ENCODE measurements at places on chromosomes 7 and 10.

GRCh38 chr10:36608251-36608650 lies 517.1 kb upstream of the ANKRD30A start:
- no peaks in the 10 kb centered on the region for H3K27me3 ChIP-seq
- H3K4me3 ChIP-seq, result no peak overlapping the region
- no peak overlapping the region for H3K27ac ChIP-seq
- no peaks in the 10 kb centered on the region for H3K36me3 ChIP-seq
- no peaks in the 10 kb centered on the region for H3K4me1 ChIP-seq
- DNase-seq, result no peak

- H3K27ac ChIP-seq, result peak overlapping the region; percentile 98
- no peaks in the 10 kb centered on the region for H3K36me3 ChIP-seq
- H3K4me3 ChIP-seq, result peak overlapping the region; percentile 73
Measured at GRCh38 chr7:1531263-1531978, 919 bp downstream of the MAFK start.

GRCh38 chr10:109647627-109648026 lies 275.7 kb downstream of the XPNPEP1 start:
- no peaks in the 10 kb centered on the region for H3K27me3 ChIP-seq
- H3K4me3 ChIP-seq, result no peak overlapping the region
- no peak for DNase-seq
- no peaks in the 10 kb centered on the region for H3K4me1 ChIP-seq
- H3K27ac ChIP-seq, result no peak overlapping the region
- no peaks in the 10 kb centered on the region for H3K36me3 ChIP-seq

DNA sequence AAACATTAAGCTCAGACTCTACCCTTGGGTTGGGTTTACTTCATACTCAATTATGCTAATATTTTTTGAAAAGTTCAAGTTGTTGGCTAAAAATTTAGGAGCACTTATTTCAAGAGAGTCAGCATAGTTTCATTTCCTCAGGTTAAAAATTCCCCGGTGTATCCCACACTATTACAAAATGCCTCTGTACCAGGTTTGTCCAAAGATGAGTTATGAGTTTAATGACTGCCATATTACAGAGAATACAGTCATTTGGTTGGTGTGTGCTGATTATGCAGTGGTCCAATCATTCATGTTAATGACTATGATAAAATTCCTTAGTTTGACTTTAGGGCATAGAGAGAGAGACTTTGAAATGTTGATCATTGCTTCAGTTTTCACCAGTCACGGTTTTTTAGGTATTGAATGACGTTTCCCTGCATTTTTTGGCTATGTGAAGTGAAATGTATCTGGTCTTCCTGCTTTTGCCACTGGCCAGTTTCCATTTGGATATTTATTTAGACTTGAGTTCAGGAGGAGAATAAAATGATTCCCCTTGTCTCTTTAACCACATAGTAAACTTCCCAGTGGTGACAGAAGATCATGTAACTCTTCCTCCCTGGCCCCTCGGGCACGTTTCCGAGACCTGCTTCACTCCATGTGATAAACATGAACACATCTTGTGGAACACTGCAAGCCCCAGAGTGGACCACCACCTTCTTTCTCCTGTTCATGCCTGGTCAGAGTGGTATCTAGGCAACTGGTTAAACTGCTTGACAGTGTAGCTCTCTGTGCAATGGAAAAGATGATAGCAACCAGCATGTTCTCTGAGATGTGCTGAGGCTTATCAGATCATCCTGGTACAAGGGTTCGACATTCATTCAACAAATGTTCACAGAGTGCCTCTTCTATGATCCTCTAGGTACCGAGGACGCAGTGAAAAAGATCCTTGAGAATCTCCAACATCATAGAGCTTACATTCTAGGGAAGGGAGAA lies 153.6 kb downstream of the CACNB2 start:
- H3K27me3 ChIP-seq, result no peaks in the 10 kb centered on the region
- DNase-seq, result no peak
- no peaks in the 10 kb centered on the region for H3K4me1 ChIP-seq
- H3K36me3 ChIP-seq, result no peaks in the 10 kb centered on the region

DNA sequence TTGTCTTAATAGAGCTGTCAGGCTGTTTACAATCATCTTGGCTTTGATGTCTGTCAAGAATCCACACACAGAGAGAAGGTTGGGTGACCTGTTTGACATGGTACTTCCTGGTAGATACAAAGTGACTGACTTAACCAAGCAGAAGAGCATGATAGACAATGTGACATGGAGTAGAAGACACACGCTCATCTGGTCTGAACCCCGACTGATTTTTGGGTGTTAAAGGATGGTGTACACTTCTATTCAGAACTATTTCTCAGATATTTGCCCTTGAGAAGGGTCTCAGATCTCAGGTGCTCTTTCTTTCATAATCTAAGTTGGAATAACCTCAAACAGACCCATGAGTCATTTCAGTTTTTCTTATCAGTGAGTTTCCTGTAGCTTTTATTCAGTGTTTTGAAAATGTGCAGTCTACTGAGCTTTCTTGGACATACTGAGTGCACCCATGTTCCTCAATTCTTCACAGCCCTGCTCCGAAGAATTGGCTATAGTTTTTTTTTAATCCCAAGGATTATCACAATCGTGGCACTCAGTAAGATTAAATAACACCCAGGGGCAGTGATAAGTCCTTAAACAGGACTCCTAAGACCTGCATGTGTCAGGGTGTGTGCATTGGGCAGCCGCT lies 46.4 kb upstream of the NXPH1 start:
- H3K36me3 ChIP-seq, result no peaks in the 10 kb centered on the region
- no peak overlapping the region for H3K27ac ChIP-seq
- H3K4me3 ChIP-seq, result no peak overlapping the region
- H3K4me1 ChIP-seq, result no peaks in the 10 kb centered on the region

DNA sequence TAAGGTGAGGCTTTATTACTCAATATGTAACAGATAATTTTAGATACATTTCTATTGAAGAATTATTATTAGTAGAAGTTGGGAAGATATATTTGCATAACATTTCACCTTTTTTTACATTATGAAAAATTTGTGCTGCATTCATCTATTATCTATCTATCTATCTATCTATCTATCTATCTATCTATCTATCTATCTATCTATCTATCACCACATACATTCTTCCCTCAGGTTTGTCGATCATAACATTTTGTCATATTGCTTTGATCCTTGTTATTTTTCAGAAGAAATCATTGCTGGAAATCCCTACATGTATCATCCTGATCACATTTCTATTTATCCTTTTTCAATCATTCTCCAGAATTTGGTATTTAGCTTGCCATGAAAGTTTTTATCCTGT lies 49.3 kb upstream of the CALCR start:
- no peaks in the 10 kb centered on the region for H3K27me3 ChIP-seq
- no peaks in the 10 kb centered on the region for H3K4me1 ChIP-seq
- H3K27ac ChIP-seq, result no peak overlapping the region
- H3K4me3 ChIP-seq, result no peak overlapping the region

DNA sequence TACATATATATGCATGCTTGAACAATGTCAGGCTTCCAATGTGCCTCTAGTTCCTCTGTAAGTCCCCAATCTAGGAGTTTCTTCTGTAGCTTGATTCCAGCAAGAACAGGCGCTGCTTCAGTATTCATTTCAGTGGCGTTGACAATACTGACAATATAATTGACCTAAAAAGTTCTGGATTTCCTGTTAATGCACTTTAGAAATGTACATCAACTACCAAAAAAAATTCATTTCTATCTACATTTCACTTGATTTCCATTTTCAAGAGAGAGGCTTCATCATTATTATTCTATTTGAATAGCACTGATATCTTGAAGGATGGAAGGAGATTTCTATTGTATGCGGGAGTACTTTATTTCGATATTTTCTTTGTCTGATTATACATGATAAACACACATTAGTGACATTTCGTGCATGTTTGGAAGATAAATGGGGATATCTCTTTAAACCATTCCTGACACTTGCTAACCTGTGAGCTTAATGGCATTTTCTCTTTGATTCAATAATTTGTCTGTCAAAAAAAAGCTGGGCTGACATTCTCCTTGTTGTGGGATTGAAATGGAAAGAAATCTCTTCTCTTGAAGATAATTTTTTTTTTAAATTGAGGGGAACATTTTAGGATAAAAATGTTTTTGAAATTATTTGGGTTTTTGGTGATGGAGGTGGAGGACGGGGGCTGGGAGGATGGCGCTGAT lies 568.2 kb downstream of the LRMDA start:
- DNase-seq, result no peak
- H3K27ac ChIP-seq, result no peak overlapping the region
- H3K4me1 ChIP-seq, result no peaks in the 10 kb centered on the region
- H3K27me3 ChIP-seq, result no peaks in the 10 kb centered on the region
- no peak overlapping the region for H3K4me3 ChIP-seq

DNA sequence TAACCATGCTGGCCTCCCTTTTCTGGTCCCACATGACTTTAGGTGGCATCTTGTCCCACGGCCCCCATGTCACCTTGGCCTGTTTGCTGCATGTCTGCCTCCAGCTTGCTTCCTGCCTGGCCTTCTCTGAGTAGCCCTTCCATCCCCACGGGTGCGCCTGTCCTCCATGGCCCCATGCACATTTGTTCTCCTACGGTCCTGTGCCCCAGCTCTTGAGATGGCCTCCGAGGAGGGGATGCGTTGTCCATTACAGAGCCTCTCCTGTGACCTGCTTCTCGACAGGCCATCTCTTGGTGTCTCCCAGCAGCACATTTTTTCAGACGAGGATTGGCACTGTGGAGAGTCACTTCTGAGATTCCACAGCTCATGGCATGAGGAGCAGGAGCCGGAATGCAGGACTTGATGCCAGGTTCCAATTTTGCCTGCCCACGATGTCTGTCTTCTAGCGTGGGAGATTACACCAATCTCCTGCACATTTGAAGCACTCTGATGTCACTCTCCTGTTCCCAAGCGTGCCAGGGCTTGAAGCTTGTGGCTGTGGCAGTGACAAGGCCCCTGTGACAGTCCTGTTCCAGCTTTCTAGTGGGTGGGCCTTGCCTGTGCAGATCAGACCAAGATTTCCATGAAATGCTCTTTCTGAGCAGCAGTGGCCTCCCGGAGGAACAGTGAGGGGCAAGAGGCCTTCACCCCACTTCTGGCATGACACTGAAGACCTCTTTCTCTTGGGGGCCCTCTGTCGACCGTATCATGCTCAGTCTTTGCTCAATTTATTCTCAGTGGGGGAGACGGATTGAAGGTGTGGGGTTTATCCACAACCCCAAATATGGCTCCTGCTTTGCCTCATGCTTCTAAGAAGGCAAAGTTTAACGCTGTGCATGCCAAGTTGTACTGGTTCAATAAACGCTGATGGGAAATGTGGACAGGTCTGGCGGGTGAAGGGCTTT lies 13.4 kb downstream of the WDFY4 start:
- H3K27ac ChIP-seq, result no peak overlapping the region
- no peaks in the 10 kb centered on the region for H3K36me3 ChIP-seq
- no peaks in the 10 kb centered on the region for H3K27me3 ChIP-seq
- no peak for DNase-seq
- H3K4me1 ChIP-seq, result no peaks in the 10 kb centered on the region
- no peak overlapping the region for H3K4me3 ChIP-seq

GRCh38 chr10:60426425-60426824 lies 36.8 kb upstream of the ANK3 start:
- DNase-seq, result no peak
- H3K27ac ChIP-seq, result no peak overlapping the region
- H3K36me3 ChIP-seq, result no peaks in the 10 kb centered on the region
- no peak overlapping the region for H3K4me3 ChIP-seq
- H3K4me1 ChIP-seq, result no peaks in the 10 kb centered on the region

DNA sequence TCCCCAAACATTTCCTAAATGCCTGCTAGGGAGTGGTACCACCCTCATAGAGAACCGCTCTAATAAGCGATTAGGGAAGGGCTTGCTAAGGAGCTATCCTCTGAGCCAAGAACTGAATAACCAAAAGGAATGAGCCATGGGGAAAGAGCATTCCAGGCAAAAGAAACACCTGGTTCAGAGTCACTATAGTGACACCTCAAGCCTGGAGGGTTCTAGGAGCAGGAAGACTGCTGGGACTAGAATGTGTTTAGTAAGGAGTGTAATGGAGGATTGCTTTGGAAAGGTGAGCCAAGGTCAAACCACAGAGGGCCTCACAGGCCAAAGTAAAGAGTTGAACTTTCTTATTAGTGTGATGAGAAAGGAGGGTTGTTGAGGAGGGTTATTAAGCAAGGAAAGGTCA lies 38.7 kb upstream of the NRBF2 start:
- H3K27me3 ChIP-seq, result no peaks in the 10 kb centered on the region
- no peak overlapping the region for H3K27ac ChIP-seq
- no peaks in the 10 kb centered on the region for H3K36me3 ChIP-seq
- H3K4me1 ChIP-seq, result no peaks in the 10 kb centered on the region
- DNase-seq, result no peak

DNA sequence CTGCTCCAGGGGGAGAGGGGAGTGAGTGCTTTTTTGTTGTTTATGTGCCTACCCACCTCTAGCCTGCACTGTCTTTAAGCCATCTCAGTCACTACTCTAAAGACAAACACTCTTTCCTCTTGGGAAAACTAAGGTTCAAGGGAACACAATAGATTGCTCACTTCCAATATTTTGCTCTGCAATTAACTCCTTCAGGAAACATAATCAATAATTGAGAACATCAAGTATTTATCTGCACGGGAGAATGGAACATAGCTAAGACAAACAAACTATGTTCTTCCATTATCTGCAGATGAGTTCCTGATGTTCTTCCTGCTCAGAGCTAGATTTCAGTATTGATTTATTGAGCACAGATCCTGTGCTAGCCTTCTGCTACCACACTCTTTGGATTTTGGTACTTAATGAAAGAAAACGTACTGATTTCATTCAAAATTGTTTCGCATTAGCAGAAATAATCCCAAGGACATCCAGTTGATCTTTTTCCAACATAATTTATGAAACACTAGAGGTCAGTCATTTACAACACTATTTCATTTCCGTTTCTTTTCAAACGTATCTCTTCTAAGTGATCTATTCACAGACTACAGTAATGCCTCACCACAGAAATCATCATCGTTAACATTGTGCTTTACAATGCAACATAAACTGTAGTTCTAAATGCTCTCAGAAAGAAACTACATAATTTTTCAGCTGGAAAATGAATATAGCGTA lies 8.3 kb downstream of the NEBL start:
- H3K4me1 ChIP-seq, result no peaks in the 10 kb centered on the region
- no peaks in the 10 kb centered on the region for H3K27me3 ChIP-seq
- H3K27ac ChIP-seq, result no peak overlapping the region
- no peak overlapping the region for H3K4me3 ChIP-seq
- no peaks in the 10 kb centered on the region for H3K36me3 ChIP-seq
- DNase-seq, result no peak

DNA sequence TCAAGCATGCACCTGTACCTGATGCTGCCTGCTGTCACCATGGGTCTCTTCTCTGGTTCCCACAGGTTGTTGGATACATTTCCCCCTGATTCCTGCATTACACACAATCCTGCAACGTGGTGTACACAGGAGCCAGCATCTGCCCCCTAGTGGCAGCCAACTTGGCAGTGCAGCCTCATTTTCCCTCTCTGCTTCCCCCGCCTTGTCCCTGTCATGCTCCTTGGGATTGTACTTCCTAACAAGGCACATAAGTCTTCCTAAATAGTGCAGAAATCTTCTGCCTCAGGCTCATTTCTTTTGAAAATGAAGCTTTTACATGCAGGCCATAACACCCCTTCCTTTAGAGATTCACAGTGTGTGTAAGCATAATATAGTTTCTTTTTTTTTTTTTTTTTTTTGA lies 387.5 kb downstream of the CCSER2 start:
- no peaks in the 10 kb centered on the region for H3K4me1 ChIP-seq
- H3K36me3 ChIP-seq, result no peaks in the 10 kb centered on the region
- no peak overlapping the region for H3K4me3 ChIP-seq
- no peaks in the 10 kb centered on the region for H3K27me3 ChIP-seq

GRCh38 chr10:117090834-117091233 lies 47.2 kb downstream of the VAX1 start:
- H3K4me3 ChIP-seq, result no peak overlapping the region
- H3K27me3 ChIP-seq, result no peaks in the 10 kb centered on the region
- H3K27ac ChIP-seq, result no peak overlapping the region
- H3K36me3 ChIP-seq, result no peaks in the 10 kb centered on the region
- no peak for DNase-seq
- no peaks in the 10 kb centered on the region for H3K4me1 ChIP-seq
